ENCODE measurements at places on chromosomes 6 and 20.

GRCh38 chr6:43887906-43888683, 118.1 kb downstream of the VEGFA start:
- no peak for DNase-seq

DNA sequence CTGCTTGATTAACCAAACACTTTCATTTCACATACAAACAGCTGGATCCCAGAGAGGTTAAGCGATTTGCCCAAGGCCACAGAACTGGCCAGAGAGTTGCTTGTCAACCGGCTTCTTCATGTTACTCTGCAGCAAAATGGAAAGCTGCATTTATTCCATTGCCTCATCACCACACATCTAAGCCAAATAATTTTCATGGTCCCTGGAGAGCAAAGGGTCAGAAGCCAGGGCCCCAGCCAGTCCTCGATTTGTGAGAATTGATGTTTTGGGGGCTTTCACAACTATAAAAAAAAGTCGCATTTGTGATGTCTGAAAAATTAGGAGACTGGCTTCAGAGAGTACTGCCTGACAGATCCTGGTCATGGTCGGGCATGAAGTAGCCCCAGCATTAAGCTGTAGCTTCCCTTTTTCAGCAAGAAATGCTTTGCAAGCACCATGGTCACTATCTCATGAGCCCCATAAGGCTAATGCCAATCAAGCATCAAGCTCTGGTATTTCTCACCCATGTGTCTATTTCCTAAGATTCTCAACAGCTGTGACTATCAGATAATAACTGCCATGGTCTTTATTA, 95.8 kb downstream of the BANF2 start:
- no peak for DNase-seq

DNA sequence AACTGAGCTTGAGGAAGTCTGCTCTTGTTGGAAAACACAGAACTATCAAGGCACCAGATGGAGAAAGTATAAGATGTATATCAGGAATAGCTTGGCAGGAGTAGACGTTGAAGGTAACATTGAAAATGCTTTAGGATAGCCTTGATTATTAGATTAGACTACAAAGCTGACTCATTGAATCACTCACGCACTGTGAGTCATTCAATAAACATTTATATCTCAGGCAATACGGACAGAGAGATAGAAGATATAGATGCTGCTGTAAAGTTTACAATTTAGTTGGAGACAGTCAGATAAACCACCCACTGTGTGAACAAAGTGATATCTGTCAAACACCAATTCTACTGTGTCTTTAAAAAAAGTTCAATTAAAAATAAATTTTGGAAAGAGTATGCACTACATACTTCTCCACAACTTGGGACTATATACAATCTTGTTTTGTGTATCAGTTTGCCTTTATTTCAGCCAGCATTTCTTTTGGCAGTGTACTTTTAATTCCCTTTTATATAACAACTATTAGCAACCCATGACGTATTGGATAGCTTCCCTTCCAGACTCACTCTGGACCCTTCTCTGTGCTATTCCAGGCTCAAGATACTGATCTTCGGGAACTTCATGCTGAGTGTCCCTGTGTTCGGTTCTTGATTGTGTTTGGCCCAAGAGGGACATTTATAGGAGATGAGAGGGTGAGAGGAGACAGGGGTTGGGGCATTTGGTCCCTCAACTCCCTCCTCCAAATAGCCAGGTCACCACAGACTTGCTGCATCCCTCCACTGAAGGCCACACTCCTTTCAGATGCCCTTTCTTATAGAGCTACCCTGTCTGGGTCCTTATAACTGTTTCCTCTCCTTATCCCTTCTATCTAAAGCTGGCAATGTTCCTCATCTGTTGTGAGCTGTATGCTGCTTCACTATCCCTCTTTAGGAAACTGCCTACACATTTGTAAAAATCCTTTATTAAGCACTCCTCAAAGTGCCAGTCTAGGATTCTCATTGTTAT, 176.6 kb upstream of the PTPRK start:
- no peak for DNase-seq

DNA sequence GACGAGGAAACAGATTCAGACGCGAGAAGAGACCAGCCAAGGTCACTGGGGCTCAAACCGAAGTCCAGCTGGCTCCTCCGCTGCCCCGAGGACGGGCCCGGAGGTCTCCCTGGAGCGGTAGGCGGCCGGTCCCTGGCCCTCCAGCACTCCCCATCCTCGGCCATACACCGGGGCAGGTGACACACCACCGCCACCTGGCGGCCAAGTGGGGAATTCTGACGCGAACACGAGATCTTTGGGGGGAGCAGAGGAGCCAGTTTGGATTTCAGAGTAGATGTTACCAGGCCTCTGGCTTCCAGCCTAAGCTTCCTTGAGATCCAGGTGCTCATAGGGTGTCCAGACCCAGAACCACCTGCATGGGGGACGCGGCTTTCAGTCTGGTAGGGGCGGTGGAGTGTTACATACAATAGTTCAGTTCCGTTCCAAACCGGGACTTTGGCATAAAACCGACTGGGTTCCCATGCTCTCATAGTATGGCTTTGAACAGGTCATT, 16.1 kb downstream of the BPIFB1 start:
- DNase-seq = peak; percentile 59

- DNase-seq = no peak
Observed at GRCh38 chr6:140271759-140272377, 897.4 kb upstream of the CITED2 start.

- DNase-seq = no peak
Observed at GRCh38 chr6:71908162-71908765, 21.9 kb downstream of the RIMS1 start.

GRCh38 chr6:34705241-34705640, 8.7 kb upstream of the ILRUN start:
- no peak for DNase-seq

GRCh38 chr6:16045238-16045637, 83.6 kb upstream of the MYLIP start:
- DNase-seq = no peak

DNA sequence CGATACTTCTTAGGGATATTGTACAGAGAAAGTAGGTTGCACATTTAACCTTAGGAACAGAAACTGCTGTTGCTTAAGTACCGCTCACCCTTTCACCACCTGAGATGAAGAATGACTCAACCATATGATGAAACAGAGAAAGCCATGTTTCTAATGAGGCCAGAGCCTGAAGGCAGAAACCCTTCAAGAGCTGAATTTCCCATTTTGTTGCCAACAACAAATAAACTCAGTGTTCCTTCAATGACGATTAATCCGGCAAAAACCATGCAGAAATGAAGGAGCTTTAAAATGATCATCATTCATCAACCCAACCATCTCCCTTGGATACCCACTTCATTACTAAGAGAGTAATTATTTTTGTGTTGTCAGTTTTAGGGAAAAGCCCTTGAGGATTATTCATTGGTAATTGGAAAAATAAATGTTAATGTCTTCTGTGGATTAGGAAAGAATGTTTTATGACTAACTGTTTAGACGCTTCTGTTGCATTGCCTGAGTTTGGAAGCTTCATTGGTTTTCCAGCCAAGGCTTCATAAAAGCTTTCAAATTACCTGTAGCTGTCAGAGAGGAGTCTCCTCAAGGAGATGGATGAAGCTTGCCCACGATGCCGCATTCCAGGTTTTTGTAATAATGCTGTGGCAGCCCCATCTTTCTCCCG, 112.1 kb upstream of the IYD start:
- DNase-seq = no peak

DNA sequence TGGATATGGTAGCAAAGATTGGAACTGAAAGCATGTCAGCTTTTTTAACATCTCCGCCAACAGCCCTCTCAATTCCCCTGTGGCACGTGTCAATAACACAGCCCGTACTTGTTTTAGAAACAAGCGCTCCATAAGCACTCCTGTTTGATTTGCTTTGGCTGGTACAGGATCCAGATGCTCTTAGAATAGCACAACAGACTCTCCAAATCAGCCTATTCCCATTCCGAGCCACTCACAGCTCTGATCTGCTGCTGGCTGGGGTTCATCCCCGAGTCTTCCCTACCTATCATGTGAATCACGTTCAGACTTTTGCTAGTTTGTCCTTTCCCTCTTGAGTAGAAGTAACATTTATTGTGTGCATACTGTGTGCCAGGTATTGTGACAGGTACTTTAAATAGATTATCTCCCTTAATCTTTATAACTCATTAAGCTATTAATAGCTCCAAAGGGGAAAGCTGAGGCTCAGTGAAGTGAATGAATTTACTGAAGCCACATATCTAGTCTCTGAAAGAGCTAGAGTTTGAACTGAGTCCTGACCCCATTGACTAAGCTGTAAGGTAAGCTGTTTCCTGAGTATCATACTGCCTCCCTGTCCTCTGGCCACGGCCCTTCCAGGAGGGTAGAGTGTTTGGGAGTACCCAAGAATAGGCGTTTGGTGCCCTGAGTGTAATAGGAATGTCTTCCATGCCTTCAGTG, 46.7 kb downstream of the RALY start:
- no peak for DNase-seq

DNA sequence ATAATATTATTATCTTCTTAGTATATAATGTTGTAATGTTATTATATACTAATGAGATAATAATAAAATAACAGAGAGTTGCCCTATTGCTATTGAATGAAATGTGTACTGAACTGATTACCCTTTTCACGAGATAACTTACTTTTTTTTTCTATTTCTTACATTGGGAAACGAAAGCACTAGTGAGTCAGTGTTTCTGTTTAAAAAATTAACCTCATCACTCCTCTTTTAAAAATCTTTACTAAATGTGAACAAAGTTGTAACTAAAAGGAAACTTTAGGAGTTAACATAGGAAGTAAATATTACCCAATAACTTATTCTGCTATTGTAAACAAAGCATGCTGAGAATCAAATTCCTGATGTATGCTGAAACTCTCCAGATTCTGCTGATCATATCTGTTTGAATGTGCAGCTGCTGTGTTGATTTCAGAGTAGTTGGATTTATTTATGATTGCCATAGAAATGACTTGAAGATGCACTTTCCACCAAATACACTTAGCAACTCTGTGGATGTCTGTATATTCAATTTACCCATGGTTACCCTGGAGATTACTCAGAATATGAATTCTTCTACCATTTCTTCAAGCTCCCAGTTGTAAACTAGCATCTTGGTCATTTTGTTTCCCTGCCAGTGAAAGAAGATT, 523.4 kb downstream of the TENT5A start:
- DNase-seq = no peak

DNA sequence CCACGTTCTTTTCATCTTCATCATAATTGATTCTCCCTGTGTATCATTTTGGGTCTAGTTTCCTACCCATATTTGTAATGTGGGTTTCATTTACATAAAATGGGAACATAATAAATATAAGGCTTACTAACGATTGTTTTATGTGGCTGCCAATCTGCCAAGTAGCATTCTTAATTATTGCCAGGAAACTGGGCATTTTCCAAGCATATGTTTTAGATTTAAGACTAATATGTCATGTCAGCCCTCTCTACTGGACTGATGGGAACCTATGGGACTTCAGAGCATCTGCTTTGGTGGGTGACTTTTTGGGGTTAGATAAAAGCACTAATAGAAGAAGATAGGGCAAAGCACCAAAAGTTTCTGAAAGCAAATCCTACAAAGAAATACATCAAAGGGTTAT, 157.5 kb downstream of the TBX18 start:
- DNase-seq = no peak

DNA sequence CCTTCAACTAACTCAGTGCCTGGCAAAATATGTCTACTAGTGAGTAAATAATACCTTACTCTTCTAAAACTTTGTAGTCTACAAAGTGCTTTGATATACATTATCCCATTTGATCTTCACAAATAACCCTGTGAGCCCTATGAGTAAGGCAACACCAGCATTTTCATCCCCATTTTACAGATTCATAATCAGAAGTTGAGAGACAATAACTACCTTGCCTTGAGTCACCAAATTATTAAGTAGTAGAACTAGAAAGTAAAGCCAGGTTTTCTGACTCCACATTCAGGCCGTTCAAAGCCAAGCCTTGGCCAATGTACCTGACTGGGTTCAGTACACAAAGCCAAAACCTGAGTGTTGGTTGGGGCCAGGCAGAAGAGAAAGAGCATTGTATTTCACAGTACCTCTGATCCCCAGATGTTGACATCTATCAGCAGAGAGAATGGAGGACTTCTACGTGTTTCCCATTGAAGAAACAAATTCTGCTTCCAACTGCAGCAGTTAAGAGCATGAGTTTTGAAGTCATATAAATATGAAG, 111.3 kb upstream of the LGSN start:
- DNase-seq = no peak

- DNase-seq = no peak
Observed at GRCh38 chr6:113149511-113149910, 707.6 kb upstream of the MARCKS start.

DNA sequence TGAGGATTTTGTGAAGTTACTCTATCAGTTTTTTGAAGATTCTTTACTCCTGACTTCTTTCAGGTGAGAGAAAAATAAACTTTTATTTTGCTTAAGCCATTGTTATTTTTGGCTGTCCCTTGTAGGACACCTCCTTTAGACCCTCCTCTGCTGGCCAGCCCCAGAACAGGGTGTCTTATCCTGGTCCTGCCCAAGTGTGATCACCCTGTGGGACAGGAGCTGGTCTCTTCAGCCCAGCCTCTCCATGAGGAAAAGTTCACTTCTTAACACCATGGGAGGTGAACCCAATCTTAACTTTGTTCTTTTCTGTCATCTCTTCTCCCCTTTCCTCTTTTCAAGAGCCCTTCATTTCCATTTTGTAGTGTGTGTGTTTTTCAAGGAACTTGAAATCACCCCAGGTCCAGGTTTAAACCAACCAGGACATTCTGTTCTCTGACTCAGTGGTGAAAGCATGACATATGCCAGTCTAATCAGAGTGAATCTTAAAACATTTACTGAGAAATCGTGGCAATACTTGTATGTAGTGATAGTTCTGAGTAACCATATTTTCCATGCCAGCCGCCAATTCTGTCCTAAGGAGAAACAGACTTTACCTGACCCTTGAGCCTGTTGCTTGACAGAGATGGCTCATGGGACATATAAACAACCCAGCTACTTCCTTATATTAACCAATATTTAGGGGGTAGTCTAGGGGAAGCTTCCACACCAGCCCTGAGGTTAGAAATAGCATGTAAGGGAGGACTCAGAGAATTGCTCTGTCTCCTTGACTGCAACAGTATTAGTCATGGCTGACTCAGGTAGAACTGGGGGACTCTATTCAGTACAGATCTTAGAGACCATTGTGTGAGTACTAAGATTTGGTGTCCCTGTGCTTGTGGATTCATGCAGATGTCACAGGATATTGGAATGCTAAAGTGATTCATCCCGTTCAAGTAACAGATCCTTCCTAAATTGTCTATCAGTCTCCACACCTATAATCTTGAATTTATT, 48.8 kb downstream of the FLRT3 start:
- DNase-seq = no peak
